ENCODE measurements at places on chromosomes 4 and X.

DNA sequence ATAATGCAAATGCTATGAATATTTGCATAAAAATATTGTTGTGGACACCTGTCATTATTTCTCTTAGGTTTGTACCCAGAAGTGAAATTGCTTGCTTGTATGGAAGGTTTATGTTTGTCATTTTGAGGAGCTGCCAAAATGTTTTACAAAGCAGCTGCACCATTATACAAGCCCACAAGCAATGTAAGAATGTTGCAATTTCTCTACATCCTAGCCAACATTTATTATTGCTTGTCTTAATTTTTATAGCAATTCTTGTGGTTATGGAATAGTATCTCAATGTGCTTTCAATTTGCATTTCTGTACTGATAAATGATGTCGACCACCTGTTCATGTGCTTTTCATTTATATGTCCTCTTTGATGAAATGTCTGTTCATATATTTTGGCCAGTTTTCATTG is 18.7 kb upstream of the RBMX start:
- no peak for DNase-seq

DNA sequence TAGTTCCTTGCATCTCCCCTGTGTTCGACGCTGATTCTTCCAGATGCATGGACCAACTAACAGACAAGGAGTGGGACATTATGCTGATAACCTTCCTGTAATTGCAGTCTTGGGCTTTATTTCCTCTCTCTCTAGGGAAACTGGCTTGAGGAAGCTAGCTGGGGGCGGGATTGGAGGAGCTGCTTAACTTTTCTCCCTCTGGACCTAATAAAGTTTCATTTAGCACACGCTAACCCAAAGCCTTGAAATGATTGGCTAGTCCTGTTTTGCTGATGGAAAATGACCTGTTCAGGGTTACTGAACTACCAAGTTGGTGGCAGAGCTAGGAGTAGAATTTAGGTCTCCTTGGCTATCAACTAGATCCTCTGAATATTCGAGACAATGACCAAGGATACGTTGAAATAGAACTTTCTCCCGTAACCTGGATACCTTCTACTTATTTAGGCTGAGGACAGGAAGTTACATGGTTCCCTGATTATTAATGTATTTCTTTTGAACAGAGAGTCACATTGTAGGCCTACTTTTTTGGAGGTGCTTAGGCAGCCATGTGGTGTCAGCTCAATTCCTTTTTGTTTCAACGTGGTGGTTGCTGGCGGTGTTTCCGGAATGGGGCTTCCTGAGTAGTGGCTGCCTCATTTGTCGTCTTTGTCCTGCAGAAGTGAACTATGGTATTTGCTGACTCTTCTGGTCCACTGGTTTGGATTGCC is 2.0 kb downstream of the PGK1 start:
- DNase-seq, result no peak

DNA sequence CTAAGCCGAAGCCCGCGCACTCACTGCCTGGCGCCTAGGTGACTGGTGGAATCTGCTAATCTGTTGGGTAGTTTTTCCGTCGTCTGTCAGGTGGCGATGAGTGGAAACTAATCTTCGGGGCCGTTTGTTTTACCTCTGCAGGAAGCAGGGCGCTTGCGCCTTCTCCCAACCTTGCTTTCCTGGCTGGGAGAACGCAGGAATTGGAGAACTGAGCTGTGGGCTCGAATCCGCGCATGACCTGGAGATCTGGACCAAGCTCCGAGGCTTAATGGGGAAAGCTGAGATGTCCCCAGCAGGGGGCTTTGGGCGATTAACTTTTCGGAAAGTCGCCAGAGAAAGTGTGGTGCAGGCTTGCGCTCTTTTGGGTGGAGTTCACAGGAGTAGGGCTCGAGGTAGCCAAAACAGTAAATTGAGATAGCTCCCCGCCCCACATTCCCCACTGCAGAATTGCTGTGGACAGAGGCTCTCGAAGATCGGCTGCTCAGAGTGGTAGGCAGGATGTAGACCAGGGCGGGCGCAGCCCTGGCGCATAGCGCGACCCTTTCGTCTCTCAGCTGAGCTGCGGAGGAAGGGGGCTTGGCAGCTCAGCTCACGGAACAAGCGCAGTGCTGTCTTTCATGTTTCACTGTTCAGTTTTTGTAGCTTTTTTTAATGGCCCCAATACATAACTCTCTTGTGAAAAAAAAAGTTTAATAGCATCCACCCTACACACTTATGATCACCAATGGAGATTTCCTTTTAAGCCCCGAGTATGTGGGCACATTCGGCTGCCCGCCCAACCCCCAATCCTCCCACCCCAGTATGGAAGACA is 2.7 kb upstream of the FGF5 start:
- DNase-seq, result peak; percentile 25

DNA sequence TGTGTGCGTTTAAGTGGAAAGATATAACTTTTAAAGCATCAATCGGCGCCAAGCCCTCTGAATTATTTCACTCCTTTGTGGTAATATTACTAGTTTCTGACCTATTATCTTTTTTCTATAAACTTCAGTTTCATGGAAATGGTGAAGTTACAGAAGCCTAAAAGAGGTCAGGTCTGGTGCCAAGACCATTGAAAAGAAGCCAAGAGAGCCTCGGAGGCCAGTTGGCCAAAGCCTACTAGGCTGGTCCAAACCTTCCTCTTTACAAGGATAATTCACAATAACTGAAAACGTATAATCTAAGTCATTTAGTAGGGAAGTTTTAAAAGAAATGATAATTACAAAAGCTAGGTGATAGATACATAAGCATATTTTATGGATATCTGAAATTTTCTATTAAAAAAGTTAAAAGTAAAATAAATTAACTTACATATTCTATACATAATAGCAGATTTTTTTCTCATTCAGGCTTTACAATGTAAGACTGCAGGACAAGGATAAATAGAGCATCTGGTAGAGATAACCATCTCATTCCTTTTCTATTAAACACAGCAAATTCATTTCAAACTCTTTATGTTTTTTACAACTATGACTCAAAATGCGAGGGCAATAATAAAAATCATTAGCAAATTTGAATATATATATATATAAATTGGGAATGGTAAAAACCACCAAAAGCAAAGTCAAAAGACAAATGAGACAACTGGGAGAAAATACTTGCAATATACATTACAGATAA is 49.2 kb downstream of the WDFY3 start:
- no peak for DNase-seq

GRCh38 chrX:111483135-111483534 is 28.3 kb upstream of the SERTM2 start:
- DNase-seq, result peak; percentile 55

DNA sequence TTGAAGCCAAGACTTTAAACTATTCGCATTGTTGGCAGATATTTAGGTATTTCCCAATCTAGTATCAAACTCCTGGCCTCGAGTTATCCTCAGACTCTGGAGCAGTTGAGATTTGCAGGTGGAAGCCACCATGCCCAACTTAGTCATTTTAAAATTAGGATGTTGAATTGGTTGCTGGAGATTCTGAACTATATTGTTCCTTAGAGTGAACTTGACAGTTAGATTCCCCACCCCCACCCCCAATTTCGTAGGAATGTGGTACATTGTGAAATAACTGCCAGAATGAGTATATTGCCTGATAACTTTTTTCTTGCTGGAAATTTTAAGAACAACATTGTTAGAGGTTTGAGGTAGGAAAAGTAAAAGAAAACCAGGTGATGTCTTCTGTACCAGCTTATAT is 2.3 kb downstream of the NOCT start:
- no peak for DNase-seq

- no peak for DNase-seq
These were observed 63.4 kb downstream of the GALNTL6 start for GRCh38 chr4:171876636-171877035.

DNA sequence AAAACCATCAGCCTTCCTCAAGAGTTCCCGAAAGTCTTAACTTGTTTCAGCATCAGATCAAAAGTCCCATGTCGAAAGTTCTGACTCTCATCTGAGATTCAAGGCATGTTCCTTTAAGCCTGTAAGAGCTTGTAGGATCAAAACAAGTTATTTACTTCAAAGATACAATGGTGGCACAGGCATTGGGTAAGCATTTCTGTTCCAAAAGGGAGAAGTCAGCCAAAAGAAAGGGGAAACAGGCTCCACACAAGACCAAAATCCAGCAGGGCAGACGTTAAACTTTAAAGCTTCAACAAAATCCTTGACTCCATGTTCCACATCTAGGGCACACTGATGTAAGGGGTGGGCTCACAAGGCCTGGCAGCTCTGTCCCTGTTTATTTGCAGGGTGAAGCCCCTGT is 91.7 kb downstream of the FHDC1 start:
- no peak for DNase-seq

GRCh38 chrX:649166-649565 is 18.6 kb downstream of the SHOX start:
- DNase-seq, result no peak

DNA sequence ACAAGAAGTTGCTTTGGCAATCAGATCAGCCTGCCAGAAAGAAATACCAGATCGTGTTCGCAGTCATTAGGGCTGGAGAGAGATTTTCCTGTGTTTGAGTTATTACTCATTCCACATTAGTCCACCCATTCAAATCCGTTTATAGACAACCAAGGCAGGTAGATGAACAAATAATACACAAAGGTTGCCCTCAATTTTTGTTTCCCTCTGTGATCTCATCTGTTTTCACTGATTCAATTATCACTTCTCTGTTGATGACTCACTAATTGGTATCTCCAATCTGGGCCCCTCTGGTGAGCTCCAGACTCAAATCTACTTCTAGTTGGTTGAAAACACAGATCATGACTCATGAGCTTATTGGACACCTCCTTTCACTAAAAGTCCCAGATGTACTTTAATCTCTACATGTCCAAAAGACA is 54.5 kb downstream of the CHM start:
- DNase-seq, result no peak

- DNase-seq, result no peak
These were observed 112.2 kb upstream of the ENPP6 start for GRCh38 chr4:184329659-184330400.

GRCh38 chr4:149293046-149293649 is 522.5 kb downstream of the IQCM start:
- no peak for DNase-seq

DNA sequence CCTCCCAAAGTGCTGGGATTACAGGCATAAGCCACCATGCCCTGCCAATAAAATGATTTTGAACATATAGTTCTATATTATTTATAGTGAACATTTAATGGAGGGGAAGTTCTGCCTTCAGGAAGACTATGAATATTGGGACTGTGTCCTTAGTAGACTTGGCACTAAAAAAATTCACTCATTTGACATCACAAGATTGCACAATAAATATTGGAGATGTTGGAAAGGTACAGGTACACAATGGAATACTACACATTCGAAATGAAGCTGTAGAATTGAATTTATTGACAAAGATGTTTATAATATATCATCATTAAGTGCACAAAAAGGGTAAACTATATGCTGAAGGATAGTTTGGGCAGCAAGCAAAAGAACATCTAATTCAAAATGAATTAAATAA is 13.0 kb upstream of the TMPRSS11E start:
- DNase-seq, result no peak

GRCh38 chr4:15521442-15522039 is 51.9 kb downstream of the CC2D2A start:
- no peak for DNase-seq

- no peak for DNase-seq
These were observed 399.9 kb upstream of the PITX2 start for GRCh38 chr4:111022758-111023157.

GRCh38 chr4:41976775-41977516 is 4.6 kb upstream of the DCAF4L1 start:
- no peak for DNase-seq

DNA sequence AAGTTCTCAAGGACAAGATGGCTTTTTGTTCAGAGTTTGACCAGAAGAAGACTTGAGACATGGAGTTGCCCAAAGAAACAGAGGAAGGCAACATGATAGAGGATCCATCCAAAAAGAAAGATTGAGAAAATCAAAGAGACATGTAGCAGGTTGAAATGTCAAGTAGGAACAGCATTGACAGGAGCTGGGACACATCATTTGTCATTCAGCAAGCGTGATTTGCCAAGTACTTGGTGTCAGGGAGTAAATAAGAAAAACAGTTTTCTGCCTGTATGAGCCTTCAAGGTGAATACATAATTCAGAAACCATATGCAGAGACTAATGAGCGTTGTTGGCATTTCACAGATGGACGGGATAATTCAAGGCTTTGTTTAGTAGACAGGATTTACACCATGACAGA is 11.2 kb downstream of the SMIM31 start:
- no peak for DNase-seq

DNA sequence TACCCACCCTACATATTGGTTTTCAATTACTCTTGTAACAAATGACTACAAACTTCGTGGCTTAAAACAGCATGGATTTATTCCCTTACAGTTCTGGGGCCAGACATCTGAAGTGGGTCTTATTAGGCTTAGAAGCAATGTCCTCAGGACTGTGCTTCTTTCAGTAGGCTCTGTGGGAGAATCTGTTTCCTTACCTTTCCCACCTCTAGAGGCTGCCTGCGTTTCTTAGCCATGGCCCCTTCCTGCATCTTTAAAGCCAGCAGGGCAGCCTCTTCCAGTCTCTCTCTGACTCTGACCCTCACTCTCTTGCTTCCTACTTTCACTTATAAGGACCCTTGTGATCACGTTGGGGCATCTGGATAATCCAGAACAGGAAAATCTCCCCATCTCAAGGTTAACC is 252.5 kb upstream of the PGRMC2 start:
- DNase-seq, result no peak

DNA sequence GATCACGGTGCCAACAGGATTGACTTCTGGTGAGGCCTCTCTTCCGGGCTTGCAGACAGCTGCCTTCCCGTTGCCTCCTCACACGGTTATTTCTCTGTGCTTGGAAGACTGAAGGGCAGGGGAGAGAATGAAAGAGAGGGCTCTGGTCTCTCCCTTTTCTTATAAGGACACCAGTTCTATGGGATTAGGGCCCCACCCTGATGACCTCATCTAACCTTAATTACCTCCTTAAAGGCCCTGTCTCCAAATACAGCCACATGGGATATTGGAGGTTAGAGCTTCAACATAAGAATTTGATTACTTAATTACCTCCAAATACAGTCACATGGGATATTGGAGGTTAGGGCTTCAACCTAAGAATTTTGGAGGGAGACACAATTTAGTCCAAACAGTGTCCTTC is 46.5 kb downstream of the EVC start:
- no peak for DNase-seq

DNA sequence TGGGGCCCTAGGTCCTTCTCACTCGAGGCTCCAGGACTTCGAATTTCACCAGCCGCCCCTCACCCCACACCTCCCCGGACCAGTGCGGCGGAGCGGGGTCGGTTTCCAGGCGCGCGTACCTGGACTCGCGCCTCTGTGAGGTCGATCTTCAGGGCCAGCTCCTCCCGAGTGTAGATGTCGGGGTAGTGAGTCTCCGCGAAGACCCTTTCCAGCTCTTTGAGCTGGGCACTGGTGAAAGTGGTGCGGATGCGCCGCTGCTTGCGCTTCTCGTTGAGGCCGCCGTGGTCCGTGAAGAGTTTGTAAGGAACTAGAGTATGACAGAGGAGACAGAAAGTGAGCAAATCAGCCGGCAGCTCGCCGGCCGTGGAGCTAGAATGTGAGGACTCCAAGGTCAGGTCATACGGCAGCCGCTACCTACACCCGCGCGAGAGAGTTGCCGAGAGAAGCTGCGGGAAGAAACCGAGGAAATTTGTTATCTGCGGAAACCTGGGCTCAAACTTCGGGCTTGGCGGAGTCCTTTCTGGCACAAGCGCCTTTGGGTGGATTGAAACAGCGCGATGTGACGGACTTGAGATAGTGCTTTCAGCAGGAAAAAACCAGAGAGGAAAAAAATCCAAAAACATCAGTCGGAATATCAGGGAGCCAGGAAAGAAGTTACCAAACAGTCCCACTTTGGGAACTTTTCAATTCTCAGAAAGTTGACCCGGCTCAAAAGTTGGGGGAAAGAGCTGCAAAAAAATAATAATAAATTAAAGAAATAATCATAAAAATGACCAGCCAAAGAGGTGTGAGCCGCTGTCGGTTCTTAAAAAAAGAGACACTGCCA is 1.1 kb downstream of the PHOX2B start:
- peak; percentile 28 for DNase-seq

Measured in nephron progenitor cell (in vitro differentiated cells).